Activated CD4-positive, alpha-beta memory T cell treated with anti-CD3 and anti-CD28 coated beads, Interleukin-2, amount 10 ng/mL, durations not matched to agents 7 days and 5 days (primary cell): ENCODE measurements at places on chromosomes 1 and 21.

GRCh38 chr1:87044424-87044823, 130.0 kb downstream of the HS2ST1 start:
- no peak for DNase-seq

DNA sequence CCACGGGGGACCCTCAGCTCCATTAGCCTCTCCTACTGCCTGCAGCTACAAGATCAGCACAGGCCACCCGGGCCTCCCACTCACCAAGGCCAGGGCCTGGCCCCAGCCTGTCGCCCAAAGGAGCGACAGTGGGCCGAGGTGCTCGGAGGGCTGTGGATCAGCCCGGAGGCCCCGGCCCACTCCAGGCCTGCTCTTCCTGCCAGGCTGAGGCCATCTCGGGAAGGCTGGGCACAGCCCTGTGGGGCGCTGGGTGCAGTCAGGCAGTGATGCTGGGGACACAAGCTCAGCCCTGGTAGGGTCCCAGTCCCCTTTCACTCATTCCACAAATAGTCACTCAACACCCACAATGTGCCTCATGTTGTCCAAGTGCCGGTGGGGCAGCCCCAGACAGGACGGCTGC, 58.8 kb downstream of the CASZ1 start:
- DNase-seq = no peak

GRCh38 chr1:209802117-209802779, 3.7 kb downstream of the IRF6 start:
- DNase-seq = no peak

- DNase-seq = no peak
Measured at GRCh38 chr1:182603646-182604174, 479 bp downstream of the RGS16 start.

GRCh38 chr1:69073176-69073575, 494.5 kb upstream of the LRRC7 start:
- no peak for DNase-seq

DNA sequence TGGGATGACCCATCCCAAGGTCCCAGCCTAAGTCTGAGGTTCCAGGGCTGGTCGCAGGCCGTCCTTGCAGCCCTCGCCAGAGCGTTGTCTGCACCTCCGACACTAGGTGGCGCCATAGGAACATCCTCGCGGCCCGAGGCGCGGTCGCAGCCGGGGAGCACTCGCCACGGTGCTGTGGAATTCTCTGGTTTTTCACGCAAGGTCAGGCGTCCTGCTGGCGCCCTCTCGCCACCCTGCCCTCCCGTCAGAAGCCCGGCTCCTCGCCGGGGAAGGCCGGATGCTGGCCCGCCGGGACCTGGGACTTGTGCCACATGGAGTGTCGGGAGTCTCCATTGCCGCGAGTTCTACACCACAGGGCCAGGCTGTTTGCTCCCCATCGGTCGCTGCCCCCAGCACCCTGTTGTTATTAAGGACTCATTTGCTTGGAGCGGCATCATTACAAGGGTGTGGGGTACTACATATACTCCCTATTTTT, 196.8 kb upstream of the LMO4 start:
- DNase-seq = peak; percentile 72

DNA sequence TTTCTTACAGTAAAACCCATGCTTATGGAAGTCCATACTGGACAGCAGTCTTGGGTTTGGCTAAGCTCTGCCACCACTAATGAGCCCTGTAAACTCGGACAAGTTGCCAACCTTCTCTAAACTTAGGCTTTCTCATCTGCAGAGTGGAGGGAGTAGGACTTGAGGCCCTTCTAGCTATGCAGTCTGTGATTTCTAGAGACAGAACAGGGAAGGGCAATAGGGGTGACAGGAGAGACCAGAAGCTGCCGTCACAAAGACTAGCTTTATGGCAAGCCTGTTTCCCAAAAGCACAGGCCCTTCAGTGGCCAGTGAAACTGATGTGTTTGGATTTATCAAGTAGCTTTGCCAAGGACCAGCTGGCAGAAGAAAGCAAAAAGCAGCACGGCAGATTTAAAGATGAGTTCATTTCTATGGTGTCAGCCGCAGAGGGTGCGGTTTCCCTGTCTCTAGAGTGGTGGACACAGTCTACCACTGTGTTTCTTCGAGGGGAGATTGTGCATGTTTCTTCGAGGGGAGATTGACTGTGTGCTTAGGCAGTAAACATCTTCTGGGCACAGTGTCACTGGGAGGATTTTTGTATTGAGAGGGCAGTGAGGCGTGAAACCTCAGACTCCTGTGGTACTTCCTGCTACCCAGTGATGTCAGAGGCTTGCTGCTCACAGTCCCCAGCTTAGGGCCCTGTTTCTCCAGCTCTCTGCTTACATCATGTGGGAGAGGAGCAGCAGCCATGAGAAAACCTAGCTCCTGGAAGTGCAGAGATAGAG, 119.0 kb downstream of the ROR1 start:
- DNase-seq = no peak

DNA sequence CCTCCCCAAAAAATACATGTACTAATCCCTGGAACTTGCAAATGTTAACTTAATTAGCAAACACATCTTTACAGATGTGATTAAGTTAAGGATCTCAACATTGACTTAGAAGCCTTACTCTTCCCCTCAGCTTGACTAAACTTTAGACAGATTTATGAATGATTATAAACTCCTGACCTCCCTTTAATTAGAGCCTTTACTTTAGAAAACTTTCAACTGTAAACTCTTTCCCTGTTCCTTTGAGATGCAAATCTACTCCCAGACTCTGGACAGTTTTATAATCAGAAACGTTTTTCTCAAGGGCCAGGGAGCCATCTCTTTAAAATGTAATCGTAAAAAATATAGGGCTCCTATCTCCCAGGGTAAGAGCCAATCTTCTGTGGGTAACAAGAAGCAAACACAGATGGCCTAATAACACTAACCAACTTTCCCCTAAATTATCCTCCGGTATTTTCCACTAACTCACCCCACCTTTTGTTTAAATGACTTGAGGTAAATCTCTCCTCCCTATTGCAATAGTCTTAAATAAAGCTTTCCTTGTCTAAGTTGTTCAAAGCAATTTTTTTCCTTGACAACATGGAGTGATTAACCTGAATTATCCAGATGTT, 284.1 kb downstream of the BRINP3 start:
- no peak for DNase-seq

GRCh38 chr1:13583966-13584791, 547 bp downstream of the PDPN start:
- no peak for DNase-seq

GRCh38 chr1:36458910-36459309, 5.3 kb downstream of the MRPS15 start:
- DNase-seq = peak; percentile 62

DNA sequence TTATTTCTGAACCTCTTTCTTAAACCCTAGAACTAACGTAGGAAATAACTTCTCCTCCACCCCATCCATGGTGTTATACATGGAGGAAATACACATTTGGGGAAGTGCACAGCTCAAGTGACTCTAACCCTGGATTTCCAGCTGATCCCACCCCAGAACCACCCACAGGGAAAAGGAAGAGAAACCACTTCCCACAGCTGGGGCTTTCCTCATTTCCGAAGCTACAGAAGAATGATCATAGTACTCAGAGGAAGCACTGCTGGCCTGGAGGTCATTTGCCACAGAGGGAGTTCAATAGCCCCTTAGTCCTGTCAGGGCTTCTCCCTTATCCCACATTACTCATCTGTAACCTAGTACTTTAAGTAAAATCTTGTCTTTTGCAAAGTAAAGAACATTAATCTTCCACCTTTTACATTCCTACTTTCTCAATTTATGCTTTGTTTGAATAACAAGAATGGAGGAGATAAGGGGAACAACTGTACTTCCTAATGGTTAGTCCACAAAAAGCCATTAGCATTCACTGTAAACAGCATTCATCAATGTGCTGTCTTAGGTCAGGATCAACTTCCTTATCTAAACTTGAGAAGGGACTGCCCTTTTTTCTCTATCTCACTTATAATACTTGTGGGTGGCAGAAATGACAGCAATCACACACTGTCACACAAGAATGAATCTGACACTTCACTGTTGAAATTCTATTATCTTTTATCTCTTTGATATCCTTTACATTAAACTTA, 63.0 kb upstream of the RGS1 start:
- no peak for DNase-seq

GRCh38 chr1:175480343-175480822, 263.0 kb downstream of the TNR start:
- DNase-seq = no peak

DNA sequence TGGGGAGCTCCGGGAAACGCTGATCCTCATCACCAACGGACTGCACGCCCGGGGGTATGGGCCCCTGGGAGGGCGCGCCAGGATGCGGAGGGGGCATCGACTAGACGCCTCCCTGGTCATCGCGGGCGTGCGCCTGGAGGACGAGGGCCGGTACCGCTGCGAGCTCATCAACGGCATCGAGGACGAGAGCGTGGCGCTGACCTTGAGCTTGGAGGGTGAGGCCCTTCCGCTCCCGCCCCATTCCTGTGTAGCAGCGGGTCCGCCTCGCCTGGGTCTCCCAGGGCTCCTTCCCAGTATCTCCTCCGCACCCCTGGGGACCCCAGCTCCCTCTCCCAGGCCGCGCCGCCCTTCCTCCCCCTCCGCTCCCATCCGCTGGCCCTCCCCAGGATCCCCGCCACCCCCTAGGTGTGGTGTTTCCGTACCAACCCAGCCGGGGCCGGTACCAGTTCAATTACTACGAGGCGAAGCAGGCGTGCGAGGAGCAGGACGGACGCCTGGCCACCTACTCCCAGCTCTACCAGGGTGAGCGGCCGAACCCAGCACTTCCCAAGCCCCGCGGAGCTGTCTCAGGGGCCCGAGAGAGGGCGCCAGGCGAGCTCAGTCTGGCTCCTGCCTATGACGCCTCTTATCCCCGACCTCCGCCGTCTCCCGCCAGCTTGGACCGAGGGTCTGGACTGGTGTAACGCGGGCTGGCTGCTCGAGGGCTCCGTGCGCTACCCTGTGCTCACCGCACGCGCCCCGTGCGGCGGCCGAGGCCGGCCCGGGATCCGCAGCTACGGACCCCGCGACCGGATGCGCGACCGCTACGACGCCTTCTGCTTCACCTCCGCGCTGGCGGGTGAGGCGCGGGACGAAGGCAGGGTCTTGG, 5.0 kb downstream of the HAPLN2 start:
- peak; percentile 42 for DNase-seq

- DNase-seq = no peak
Measured at GRCh38 chr1:71548398-71548890, 467.6 kb upstream of the ZRANB2 start.

DNA sequence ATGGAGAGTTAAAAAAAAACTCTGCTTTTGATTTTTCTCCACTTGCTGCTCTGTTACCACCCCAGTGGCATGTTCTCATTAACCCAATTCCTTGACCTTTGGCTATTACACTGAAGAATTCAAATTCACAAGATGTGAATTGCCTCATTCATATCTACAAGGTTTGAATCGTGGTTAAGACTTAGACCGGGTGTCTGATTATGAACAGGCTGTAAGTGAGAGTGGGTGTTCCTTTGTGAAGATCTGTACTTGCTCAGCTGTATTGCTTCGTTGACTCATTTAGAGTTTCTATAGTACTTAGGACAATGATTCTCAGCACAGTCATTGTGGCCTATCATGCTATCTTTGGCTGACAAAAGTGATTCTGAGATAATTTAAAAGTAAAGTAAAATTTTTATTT, 36.4 kb downstream of the DNM3 start:
- no peak for DNase-seq

GRCh38 chr1:226682871-226683814, 55.9 kb downstream of the ITPKB start:
- DNase-seq = no peak

DNA sequence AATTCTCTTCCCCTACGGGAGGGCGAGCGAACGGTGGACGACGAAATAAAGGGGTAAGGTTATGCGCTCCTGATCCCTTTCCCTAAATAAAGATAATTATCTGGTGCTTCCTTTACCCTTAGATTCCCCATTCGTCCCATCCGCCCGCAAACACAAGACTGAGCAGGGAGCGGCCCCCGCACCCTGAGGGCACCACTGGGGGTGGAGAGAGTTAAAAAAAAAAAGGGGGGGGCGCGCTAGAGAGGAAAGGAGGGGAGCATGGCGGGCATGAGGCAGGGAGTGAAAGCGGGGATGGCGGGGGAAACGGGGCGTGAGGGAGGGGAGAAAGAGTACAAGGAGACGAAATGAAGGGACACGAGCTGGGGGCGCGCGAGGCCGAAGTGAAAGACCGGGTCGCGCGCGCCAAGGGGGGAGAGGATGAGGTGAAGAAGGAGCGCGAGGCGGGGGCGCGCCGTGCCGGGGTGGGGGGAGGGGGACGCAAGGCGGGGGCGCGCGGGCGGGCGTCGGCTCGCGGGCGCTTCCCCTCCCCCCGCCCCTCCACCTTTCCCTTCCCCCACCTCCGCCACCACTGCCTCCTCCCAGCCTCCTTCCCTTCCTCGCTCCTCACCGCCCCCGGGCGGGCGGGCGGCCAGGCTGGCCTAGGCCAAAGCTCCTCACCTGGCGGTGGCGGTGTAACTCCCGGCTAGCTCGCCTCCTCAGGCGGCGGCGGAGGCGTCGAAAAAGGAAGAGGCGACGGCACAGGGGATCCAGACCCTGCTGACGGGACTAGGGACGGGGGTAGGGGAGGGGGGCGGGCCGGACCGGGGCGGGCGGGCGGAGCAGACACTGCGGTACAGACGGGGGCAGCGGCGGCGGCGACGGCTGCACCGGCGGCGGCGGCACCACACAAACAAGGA, 448 bp downstream of the GATAD2B start:
- peak; percentile 23 for DNase-seq

- no peak for DNase-seq
Measured at GRCh38 chr1:55503663-55504305, 288.6 kb upstream of the USP24 start.

GRCh38 chr1:237309595-237310118, 267.7 kb downstream of the RYR2 start:
- DNase-seq = no peak

- no peak for DNase-seq
Measured at GRCh38 chr21:44399955-44400790, 46.8 kb downstream of the TRPM2 start.

GRCh38 chr1:157045250-157046218, at the start of gene ARHGEF11:
Gene ARHGEF11, minus strand, starts transcription at chr1:157045742. Its CDS starts 1,412 bp downstream, at chr1:157044330.
- peak; percentile 21 for DNase-seq

DNA sequence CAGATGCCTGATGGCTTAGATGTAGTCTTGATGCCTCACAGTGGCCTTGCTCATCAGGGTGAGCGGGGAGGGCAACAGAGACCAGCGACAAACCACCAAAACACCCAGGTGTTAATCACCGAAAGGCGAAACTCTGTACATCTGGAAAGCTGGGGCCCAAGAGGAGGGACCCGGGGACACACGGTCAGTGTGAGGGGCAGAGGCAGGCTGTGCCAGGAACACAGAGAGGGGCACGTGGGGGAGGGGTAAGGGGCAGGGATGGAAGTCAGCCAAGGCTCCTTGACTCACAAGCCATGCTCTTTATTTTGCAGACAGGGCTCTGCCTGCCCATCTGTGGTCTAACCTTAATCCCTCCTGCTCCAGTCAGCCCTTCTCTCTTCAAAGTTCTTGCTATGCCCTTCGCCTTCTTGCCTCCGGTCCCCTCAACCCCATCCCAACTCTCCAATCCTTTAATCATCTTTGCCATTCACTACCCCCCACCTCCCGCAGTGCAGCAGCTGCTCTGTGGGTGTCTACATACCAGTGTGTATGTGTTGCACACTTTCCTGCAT, 4.3 kb downstream of the MEF2D start:
- no peak for DNase-seq

GRCh38 chr1:32972814-32973428, 8.3 kb upstream of the RNF19B start:
- no peak for DNase-seq

- no peak for DNase-seq
Measured at GRCh38 chr1:113745425-113745824, 13.9 kb downstream of the PHTF1 start.
